ENCODE measurements at places on chromosomes 2 and 18.

GRCh38 chr2:150572194-150572766, 84.8 kb upstream of the RND3 start:
- H3K36me3 ChIP-seq, result no peaks in the 10 kb centered on the region
- H3K4me3 ChIP-seq, result no peak overlapping the region
- H3K4me1 ChIP-seq, result no peaks in the 10 kb centered on the region

- H3K4me1 ChIP-seq, result peaks cover 3% of the 10 kb centered on the region
- H3K27ac ChIP-seq, result no peak overlapping the region
- DNase-seq, result no peak
These were observed 2.6 kb downstream of the INHA start for GRCh38 chr2:219574484-219575311.

DNA sequence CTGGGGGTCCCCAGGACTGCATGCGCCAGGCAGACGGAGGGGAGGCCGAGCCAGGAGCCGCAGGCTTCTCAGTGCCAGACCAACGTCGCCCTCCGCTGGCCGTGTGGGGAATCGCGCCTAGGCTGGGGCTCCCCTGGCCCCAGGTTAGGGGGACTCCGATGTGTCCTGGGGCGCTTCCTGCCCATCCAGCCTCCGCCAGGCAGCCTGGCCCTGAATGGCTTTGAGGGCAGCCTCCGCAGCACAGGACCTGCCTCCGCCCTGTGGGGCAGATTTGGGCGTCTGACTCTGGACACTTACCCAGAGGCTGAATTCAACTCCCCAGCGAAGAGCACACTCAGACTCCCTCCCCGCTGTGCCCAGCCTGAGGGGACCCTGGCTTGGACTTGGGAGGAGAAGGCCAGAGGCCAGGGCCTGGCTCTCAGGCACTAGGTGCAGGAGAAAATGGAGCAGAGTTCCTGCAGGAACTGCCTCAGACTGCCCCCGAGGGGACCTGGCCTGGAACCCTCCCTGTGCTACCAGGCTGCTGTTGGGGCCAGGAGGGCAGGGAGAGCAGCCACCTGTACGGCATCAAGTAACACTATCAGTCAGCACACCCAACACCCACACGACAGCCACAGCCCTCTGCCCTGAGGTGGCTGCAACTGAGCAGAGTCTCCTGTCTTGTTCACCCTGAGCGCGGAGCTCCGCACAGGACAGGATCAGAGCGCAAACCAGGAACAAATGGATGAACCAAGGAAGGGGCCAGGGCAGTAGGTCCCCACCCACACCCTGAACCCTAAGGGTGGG, 597 bp upstream of the TEKT4 start:
- H3K27me3 ChIP-seq, result no peaks in the 10 kb centered on the region
- no peaks in the 10 kb centered on the region for H3K36me3 ChIP-seq
- no peaks in the 10 kb centered on the region for H3K4me1 ChIP-seq
- no peak overlapping the region for H3K27ac ChIP-seq

- no peak overlapping the region for H3K4me3 ChIP-seq
- no peaks in the 10 kb centered on the region for H3K36me3 ChIP-seq
- DNase-seq, result no peak
- no peak overlapping the region for H3K27ac ChIP-seq
These were observed 78.4 kb downstream of the DPP4 start for GRCh38 chr2:161995553-161996016.

DNA sequence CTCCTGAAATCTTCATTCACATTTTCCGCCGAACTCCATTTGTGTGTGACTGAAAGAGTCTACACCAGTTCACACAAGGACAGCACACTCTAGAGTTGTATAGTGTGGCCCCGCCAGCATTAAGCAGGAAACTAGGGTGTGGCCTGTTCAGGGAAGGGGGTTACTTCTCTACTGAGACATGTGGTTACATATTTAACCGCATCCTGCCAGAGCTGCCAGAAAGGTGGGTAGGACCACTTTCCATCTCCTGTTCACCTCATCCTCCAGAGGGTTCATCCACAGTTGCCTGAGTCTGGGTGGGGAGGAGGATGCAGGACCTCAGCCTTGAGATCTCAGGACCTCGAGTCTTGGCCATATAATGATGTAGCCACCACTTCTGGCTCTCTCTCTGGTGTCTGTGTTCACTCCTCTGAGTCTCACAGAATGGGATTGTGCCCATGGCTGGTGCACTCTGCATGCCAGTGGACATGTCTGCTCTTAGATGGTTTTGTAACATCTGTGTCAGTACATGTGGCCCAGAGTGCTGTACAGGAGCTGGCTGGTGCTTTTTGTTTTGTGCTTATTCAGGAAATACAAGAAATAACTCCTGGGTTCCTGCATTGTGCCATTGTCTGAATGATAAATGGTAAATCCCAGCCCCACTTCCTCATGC, 7.7 kb upstream of the SP140L start:
- no peaks in the 10 kb centered on the region for H3K27me3 ChIP-seq
- H3K36me3 ChIP-seq, result no peaks in the 10 kb centered on the region
- no peaks in the 10 kb centered on the region for H3K4me1 ChIP-seq
- no peak overlapping the region for H3K4me3 ChIP-seq

DNA sequence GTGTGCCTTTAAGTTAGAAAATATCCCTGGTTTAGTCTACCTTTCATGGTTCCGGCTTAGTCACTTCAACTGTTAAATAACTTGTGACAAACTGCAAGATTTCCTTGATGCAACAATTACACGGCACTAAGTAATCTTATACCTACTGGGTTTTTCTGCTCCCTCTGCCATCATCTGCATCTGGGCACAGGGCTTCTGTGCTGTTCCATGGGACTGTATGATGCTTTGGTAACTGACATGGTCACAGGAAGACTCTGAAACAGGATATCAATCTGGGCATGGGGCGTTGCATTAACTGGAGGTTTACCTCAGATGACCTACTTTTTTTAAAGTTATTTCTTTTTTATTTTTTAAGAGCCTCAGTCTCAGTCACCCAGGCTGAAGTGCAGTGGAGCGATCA, 365.4 kb downstream of the SS18 start:
- H3K27me3 ChIP-seq, result no peaks in the 10 kb centered on the region
- peaks cover 3% of the 10 kb centered on the region for H3K4me1 ChIP-seq
- DNase-seq, result no peak
- H3K36me3 ChIP-seq, result no peaks in the 10 kb centered on the region
- H3K27ac ChIP-seq, result no peak overlapping the region

- H3K36me3 ChIP-seq, result no peaks in the 10 kb centered on the region
- no peak overlapping the region for H3K4me3 ChIP-seq
- no peaks in the 10 kb centered on the region for H3K27me3 ChIP-seq
- no peaks in the 10 kb centered on the region for H3K4me1 ChIP-seq
These were observed 70.4 kb downstream of the CWC22 start for GRCh38 chr2:179936654-179937053.

DNA sequence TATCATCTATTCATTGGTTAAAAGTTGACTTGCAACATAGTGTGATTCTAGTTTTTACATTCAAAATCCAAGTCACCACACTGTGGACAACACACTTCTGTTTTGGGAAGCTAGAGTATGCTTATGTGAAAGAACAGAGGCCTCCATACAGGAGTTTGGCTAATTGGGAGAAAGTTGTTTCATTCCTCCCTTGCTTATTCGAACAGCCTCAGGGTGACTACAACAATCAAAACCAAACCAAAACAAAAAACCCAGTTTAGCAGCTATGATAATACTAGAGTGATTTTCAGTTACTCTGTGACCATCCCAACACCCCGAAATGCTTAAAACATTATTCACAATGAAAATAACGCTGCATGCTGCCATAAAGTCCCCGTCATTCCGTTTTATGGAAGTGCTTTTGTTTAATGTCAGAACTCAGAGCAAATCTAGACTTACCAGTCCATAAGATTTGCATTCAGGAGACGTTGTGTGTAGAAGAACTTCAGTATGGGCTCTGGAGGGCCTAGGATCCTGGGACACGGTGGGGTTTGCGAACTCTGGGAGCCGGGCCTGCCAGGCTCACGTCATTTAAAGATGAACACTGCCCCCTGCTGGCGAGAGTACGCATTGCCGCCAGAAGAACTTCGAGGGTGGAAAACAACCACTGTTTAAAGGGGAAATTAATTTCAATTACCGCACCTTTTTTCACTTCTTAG, 111.4 kb downstream of the FTCDNL1 start:
- no peaks in the 10 kb centered on the region for H3K36me3 ChIP-seq
- no peaks in the 10 kb centered on the region for H3K27me3 ChIP-seq
- H3K27ac ChIP-seq, result no peak overlapping the region
- no peaks in the 10 kb centered on the region for H3K4me1 ChIP-seq
- peak; percentile 72 for DNase-seq

GRCh38 chr2:88191722-88192042, 21.5 kb downstream of the THNSL2 start:
- H3K4me3 ChIP-seq, result no peak overlapping the region
- H3K27ac ChIP-seq, result no peak overlapping the region
- no peak for DNase-seq
- no peaks in the 10 kb centered on the region for H3K27me3 ChIP-seq
- H3K4me1 ChIP-seq, result peaks cover 2% of the 10 kb centered on the region

GRCh38 chr18:27491772-27492171, 306.7 kb upstream of the CHST9 start:
- no peaks in the 10 kb centered on the region for H3K4me1 ChIP-seq
- H3K4me3 ChIP-seq, result no peak overlapping the region
- H3K27ac ChIP-seq, result no peak overlapping the region
- no peaks in the 10 kb centered on the region for H3K36me3 ChIP-seq
